ENCODE measurements at places on chromosomes 7 and 10. TPM values are rescaled to one million over a fixed set of nuclear protein-coding genes. Genes with fewer than 3 reads are reported as not detected.

SPDYE5 gene
- total RNA-seq, result not detected

ARHGEF35 gene
- 19.7 TPM for total RNA-seq

HOGA1 gene
- total RNA-seq, result 1.7 TPM

MYPN gene
- 0.08 TPM for total RNA-seq

VWC2 gene
- total RNA-seq, result 0.04 TPM

ATOH7 gene
- total RNA-seq, result not detected

TMEM236 gene
- total RNA-seq, result 0.16 TPM

CCDC186 gene
- 19.7 TPM for total RNA-seq

CPA2 gene
- total RNA-seq, result not detected

ABCC2 gene
- 0.36 TPM for total RNA-seq

FUOM gene
- total RNA-seq, result 10.2 TPM

GBX1 gene
- not detected for total RNA-seq

DNAJC12 gene
- 0.16 TPM for total RNA-seq

APBB1IP gene
- total RNA-seq, result 1.4 TPM

FFAR4 gene
- total RNA-seq, result 0.16 TPM

LRRN3 gene
- not detected for total RNA-seq

PPP1R9A gene
- total RNA-seq, result 0.36 TPM

EPHB4 gene
- 30.3 TPM for total RNA-seq

PCGF5 gene
- total RNA-seq, result 18.1 TPM

CRHR2 gene
- not detected for total RNA-seq

MKRN1 gene
- total RNA-seq, result 65.5 TPM

INSYN2A gene
- not detected for total RNA-seq

RTKN2 gene
- 8.9 TPM for total RNA-seq

TMEM130 gene
- not detected for total RNA-seq

CPA1 gene
- total RNA-seq, result not detected
